ENCODE measurements at places on chromosomes 11 and 22. TPM values are rescaled to one million over a fixed set of nuclear protein-coding genes. Genes with fewer than 3 reads are reported as not detected.

The MOGAT2 gene
- not detected for total RNA-seq

The E2F8 gene
- total RNA-seq = under 0.01 TPM

The IGLL5 gene
- not detected for total RNA-seq

The LIF gene
- 10.6 TPM for total RNA-seq

The NPTXR gene
- total RNA-seq = 0.29 TPM

The FOLR3 gene
- total RNA-seq = 1.3 TPM

The FREY1 gene
- total RNA-seq = 2.3 TPM

The MPPED2 gene
- 0.44 TPM for total RNA-seq

The RAG2 gene
- not detected for total RNA-seq

The CHKB gene
- 33.9 TPM for total RNA-seq

The CASP12 gene
- not detected for total RNA-seq

The CELSR1 gene
- total RNA-seq = 0.73 TPM

The APOL5 gene
- total RNA-seq = not detected

The NRXN2 gene
- total RNA-seq = 9.6 TPM

The BRSK2 gene
- total RNA-seq = 0.99 TPM

The KRTAP5-8 gene
- not detected for total RNA-seq

The OR52H1 gene
- total RNA-seq = 0.73 TPM

The FCHSD2 gene
- total RNA-seq = 10.0 TPM

The IGF2 gene
- total RNA-seq = under 0.01 TPM

The CABP4 gene
- not detected for total RNA-seq

The HOATZ gene
- total RNA-seq = not detected

The PAX6 gene
- total RNA-seq = 0.33 TPM

The OR4A16 gene
- total RNA-seq = not detected

The DCHS1 gene
- 39.2 TPM for total RNA-seq

The F2 gene
- not detected for total RNA-seq

The KCNE3 gene
- 1.0 TPM for total RNA-seq

The RAPSN gene
- 0.17 TPM for total RNA-seq

The C1QTNF6 gene
- 2.9 TPM for total RNA-seq

The NUCB2 gene
- 96.4 TPM for total RNA-seq

The DNAJB13 gene
- total RNA-seq = not detected

The LMNTD2 gene
- 0.33 TPM for total RNA-seq

The ZDHHC24 gene
- total RNA-seq = 21.3 TPM

The APOBEC3A gene
- not detected for total RNA-seq

The MYO7A gene
- 0.17 TPM for total RNA-seq

The MICAL3 gene
- 18.9 TPM for total RNA-seq

The ACR gene
- not detected for total RNA-seq

The OR51E2 gene
- total RNA-seq = not detected

The LZTR1 gene
- 74.6 TPM for total RNA-seq

The DRD2 gene
- total RNA-seq = under 0.01 TPM

The HYLS1 gene
- total RNA-seq = 2.8 TPM

The MMP1 gene
- 78.2 TPM for total RNA-seq

The PRG3 gene
- total RNA-seq = not detected

The HBB gene
- total RNA-seq = not detected

The TECTA gene
- total RNA-seq = 0.87 TPM

The TTC36 gene
- total RNA-seq = 1.3 TPM

The MEI1 gene
- total RNA-seq = 0.73 TPM

The OR51I1 gene
- not detected for total RNA-seq

The TRIM48 gene
- total RNA-seq = not detected

The OR4C46 gene
- not detected for total RNA-seq
